Lung (tissue), 17 donors: ENCODE measurements at places on chromosomes 4 and X.

GRCh38 chrX:46953137-46953527 is 40.9 kb downstream of the JADE3 start:
- no peak for DNase-seq

DNA sequence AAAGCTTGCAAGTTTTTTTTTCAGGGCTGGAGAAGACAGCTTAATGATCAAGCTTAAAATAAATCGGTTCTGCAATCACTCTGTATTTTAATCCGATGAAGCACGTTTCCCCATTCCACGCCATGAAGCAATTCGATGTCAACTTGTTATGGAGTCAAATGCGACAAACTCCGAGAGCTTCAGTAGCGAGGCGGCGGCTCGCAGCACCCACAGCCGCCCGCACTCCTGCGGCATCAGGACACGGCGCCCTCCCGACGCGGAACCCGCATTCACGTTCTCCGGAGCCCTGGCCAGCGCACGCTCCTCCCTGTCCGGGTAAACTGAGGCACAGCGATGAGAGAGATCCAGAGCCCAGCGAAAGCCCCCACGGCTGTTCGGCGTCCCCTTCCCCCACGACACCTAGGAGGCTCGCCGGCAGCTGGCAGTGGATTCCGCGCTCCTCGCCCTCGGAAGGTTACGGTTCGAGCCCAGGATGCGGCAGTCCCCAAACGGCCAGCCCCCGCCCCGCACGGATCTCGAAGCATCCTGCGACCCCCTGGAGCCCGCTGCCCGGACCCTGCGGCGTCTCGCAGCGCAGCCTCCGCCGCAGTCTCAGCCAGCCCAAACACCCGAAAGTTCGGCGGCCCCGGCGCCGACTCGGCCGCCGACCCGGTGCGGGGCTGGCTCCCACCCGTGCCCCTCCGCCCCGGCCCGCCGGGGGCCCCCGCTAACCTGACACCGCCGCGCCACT is 507 bp downstream of the MFAP3L start:
- DNase-seq = peak; percentile 37

- DNase-seq = no peak
Measured at GRCh38 chr4:19317377-19317776, 934.3 kb upstream of the SLIT2 start.

GRCh38 chr4:66572949-66573348 is 902.7 kb upstream of the EPHA5 start:
- DNase-seq = no peak

- peak; percentile 46 for DNase-seq
Measured at GRCh38 chr4:139515531-139515958, 40.5 kb downstream of the SETD7 start.

DNA sequence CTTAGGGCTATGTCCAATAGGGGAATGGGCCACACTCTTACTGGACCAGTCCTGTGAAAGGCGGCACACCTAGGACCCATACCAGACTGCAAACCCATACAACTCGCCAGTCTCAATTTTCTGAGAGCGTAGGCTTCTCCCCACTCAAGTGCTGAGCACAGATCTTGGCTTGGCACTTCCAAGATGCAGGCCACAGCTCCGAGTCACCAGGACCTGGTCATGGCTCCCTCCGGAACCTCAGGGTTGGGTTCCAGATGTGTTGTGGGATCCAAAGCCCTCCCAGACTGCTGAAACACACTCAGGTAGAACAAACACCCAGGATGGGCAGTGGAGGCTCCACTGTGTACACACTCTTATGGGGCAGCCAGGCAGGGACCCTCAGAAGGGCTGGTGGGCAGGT is 103.3 kb downstream of the TMEM144 start:
- no peak for DNase-seq

DNA sequence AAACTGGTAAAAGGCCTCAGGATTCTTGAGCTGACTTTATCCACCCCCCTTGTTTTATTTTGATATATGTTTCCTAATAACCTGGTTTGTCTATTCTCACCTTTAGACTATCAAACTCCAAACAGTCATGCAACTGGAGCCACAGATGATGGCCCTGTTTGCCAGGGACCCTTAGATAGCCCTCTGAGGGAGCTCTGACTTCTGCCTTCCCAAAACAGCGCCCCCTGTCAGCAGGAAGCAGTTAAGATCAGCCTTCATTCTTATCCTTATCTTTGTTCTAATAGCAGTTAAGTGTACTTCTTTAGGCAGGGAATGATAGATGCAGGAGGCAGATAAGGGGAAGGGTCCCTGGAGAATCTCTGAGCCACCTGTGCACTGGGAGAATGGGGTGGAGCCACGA is 27.5 kb upstream of the CXCL13 start:
- DNase-seq = no peak

- DNase-seq = no peak
Measured at GRCh38 chr4:7160951-7161440, 31.3 kb upstream of the SORCS2 start.
